ENCODE measurements at places on chromosomes 4 and X. TPM values are rescaled to one million over a fixed set of nuclear protein-coding genes. Genes with fewer than 3 reads are reported as not detected.

DNA sequence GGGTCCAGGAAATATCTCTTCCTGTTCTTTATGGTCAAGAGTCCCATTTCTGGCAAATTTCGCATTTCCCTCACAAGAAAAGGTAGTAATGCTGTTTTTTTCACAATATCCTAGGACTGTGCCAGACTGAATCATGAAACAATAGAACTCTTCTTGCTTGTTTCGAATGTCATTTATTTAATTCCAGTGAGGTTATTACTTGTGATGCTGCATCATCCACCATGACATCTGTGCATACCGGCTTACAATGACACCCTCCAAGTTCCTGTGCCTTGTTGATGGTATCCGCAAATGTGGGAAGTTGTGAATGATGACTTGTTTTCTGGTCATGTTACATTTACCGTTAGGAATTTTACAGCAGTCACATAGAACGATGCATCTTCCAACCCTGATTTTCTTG lies 42.9 kb upstream of the SPRY1 start:
- DNase-seq: no peak

LRBA gene
- 12.5 TPM for total RNA-seq

PGAM4 gene
- not detected for total RNA-seq

DNA sequence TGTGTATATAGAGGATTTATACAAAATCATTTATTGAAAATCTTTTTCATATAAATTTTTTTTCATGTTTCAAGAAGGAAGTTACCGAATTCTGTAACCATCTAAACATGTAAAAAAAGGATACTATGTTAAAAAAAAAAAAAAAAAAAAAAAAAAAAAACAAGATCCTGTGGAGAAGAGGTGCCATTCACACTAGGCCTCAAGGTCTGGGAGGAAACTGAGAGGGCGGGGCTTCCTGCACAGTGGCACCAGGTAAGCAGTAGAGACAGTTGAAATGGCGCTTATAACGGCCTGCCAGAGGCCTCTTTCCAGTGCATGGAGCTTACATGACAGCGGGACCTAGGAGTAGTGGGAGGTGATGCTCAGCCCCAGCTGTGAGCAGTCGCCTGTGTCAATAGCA lies 17.5 kb downstream of the TRAPPC2 start:
- DNase-seq: no peak

PCSK1N gene
- 0.59 TPM for total RNA-seq

DNA sequence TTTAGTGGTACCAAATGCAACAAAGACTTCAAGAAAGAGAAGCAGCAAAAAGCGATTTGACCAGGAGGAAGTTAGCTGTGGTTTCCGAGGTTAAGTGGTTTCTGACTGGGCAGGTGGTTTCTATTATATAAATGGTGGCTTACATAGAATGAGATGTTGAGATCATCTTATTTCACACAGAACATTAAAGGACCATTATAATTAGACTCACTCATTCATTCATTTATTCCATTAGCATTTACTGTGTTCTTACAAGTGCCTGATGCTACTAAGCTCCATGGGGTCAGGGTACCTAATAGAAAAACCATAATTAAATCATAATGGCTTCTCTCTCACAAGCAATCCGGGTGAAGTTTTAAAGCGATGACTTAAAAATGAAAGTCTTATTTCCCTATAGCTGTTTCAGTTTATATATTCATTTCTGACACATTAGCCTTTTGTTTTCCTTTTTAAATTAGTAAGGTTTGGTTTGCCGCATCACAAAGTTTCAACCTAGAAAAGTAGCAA lies 10.6 kb downstream of the TSPAN6 start:
- peak; percentile 21 for DNase-seq

DNA sequence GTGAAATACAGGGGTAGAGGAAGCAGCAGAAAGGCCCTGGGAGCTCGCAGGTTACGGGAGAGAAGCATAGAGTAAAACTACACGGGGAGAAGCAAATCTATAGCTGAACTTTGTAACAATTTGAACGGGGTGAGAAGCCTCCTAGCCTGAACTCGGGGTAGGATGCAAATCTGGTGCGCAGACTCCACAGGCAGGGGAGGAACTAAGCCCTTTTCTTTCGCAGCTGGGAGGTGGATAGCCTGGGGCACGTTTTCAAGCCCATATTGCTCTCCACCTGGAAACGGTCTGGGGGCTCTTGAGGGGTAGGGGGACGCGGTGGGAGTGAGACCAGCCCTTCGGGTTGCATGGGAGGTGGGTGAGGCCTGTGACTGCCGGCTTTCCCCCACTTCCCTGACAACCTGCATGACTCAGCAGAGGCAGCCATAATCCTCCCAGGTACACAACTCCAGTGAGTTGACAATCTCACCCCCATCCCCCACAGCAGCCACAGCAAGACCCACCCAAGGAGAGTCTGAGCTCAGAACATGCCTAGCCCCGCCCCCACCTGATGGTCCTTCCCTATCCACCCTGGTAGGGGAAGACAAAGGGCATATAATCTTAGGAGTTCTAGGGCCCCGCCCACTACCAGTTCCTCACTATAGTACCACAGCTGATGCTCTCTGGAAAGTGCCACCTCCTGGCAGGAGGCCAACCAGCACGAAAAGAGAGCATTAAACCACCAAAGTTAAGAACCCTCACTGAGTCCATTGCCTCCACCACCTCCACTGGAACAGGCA lies 29.9 kb downstream of the SOWAHB start:
- no peak for DNase-seq

SPANXB1 gene
- 7.0 TPM for total RNA-seq

GRCh38 chr4:139916041-139916440 lies 237.9 kb downstream of the MAML3 start:
- no peak for DNase-seq

DNA sequence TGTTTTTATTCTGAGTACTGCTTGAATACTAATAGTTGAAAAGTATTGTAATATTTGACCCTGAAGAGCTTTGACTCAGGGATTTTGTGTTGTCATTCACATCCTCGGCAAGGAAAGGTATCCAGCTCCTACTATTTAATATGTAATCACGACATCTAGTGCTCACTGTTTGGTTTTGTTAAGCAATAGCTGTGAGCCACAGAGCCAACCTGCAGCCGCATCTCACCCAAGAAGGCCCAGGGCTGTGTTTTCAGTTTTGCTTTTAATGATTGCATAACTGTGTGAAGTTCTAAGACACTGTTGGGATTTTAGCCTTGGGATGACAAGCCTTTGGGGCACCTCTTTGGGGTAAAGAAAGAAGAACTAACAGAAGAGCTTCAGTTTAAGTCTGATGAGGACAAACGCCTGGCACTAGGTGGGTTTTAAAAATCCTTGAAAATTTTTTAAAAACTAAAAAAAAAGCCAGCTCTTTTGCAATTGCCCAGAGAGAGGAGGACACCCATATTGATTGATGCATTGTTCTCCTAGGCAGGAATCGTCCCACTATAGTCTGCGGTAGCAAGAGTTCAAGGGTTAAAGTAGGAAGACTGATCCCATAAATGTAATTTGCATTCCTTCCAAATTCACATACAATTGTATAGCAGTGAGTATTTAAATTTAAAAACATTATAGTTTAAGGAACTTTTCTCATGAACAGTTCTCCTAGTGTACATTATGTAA lies 157.8 kb downstream of the RELL1 start:
- DNase-seq: peak; percentile 22

OPHN1 gene
- total RNA-seq: 3.5 TPM

DIPK2B gene
- total RNA-seq: not detected

NSUN7 gene
- total RNA-seq: 0.24 TPM

DNA sequence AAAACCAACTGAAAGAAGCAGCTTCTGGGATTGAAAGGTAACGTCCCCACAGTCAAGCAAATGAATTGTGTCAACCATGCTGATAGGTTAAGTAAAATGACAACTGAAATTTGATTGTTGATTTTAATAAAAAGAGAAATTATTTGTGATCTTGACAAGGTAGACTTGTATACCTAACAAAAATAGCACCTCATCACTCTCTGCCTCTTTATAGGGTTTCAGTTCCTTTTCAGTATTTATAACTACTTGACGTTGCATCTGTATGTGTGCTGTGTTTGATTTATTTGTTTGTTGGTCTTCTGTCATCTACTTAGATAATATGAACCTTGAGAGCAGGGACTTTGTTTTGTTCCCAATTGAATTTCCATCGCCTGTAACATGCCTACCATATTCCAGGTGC lies 7.9 kb upstream of the PPP3CA start:
- no peak for DNase-seq

DNA sequence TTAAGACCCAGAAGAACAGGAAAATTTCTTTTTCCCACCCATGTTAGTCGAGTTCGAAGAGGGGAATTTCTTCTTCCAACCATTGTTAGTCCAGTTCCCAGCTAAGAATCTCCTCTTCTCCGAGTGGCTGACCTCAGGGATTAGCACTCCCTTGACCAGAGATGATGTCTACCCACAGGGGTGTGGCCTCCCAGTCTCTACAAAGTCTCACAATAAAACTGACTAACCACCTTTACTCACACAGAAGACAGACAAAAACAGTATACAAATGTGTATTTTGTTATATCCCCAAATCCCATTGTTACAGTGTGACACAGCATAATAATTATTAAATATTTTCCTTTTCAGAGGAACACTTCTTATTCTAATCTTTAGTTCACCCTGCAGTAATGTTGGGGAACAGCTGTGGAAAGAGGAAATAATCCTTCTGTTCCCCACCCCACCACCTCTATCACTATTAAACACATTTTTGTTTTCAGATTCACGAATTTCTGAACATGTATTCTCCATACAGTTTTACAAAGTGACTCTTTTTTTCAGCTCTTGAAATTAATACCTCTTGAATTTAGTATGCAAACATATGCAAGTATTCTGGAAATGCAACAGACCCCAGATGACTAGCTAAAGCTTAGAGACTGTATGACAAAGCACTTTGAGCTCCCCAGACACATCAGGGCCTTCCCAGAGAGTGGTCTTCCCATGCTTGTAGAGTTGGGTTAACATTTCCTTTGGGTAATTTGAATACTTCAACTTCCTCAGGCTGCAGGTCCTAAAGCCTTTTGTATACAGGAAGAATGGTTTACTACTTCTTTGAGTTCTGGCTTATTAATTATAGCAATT lies 62.5 kb upstream of the NFKB1 start:
- DNase-seq: peak; percentile 13

All from RPMI7951 (cell line).